ENCODE measurements at places on chromosomes 5 and 9.

- DNase-seq: no peak
Observed at GRCh38 chr5:15502208-15502607, 2.2 kb downstream of the FBXL7 start.

GRCh38 chr9:76456202-76456926 lies 2.6 kb upstream of the GCNT1 start:
- DNase-seq: no peak

GRCh38 chr5:41240985-41241384 lies 27.7 kb upstream of the C6 start:
- DNase-seq: no peak

- no peak for DNase-seq
Observed at GRCh38 chr5:163502521-163502920, 2.9 kb upstream of the MAT2B start.

DNA sequence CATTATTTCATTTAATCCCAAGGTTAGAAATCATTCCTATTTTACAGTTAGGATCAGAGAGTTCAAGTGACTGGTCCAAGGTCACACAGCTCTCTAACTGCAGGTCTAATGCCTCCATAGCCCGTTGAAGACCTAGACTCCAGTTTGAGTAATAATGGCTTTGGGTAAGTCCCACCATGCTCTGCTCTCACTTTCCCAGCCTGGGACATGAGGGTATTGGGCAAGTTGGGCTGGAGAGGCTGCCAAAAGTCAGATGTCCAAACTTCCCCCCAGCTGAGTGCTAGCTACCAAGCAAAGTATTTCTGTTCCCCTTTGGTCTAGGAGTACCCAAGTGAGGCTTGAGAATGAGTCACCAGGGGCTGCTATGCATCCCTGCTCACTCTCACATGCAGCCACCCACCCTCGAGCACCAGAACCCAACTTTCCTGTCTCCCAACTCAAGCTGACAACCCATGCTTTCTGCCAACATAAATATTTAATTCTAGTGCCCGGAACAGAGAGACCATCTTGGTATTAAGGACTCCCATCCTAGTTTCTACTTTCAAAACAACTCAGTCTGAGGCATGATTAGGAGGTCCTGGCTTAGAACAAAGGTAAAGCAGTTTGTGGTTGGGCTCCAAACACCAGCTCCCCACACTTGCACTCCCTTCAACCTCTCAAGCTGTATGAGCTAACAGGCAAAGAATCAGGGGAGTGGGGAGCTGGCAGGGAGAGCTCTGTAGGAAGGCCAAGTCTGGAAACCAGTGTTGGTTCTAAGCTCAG lies 236.5 kb upstream of the TRIM32 start:
- DNase-seq: no peak

- DNase-seq: no peak
Observed at GRCh38 chr5:131747180-131748105, 49.4 kb downstream of the FNIP1 start.

- DNase-seq: no peak
Observed at GRCh38 chr9:106074006-106074405, 379.7 kb downstream of the TMEM38B start.

- no peak for DNase-seq
Observed at GRCh38 chr5:14410394-14411201, 171.0 kb upstream of the OTULINL start.

DNA sequence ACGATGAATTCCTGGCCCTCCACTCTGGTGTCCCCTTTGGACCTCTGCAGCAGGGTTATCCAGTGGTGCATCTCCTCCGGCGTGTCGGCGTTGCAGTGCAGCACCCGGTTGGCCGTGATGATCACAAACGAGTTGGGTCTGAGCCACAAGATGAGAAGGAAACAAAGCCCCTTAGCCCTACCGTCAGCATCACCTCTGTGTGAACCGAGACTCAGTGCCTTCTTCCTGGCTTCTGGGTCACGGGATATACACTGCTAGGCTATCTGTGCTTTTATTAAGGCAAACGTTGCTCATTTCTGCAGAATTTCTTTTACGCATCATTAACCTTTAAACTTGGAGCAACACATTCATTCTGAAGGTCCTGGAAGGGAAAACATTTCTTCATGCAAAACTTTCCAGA lies 65.1 kb upstream of the RETREG1 start:
- no peak for DNase-seq

DNA sequence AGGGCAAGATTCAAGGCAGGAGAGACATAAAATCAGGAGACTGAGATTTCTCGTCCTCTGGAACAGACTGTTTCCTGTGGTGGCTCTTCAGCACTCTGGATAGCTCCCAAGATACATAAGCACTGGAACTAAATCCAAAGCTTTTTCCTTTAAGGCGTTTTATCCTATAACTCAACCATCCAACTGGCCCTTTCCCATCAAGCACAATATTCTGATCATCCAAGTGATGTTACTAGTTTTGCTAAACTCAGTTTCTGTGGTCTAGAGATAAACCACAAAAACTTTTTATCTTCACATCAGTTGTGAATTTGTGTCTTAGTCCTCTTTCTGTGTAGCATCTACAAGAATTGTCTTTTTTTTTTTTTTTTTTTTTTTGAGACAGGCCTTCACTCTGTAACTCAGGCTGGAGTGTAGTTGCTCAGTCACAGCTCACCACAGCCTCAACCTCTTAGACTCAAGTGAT lies 299.4 kb downstream of the COX7C start:
- no peak for DNase-seq

DNA sequence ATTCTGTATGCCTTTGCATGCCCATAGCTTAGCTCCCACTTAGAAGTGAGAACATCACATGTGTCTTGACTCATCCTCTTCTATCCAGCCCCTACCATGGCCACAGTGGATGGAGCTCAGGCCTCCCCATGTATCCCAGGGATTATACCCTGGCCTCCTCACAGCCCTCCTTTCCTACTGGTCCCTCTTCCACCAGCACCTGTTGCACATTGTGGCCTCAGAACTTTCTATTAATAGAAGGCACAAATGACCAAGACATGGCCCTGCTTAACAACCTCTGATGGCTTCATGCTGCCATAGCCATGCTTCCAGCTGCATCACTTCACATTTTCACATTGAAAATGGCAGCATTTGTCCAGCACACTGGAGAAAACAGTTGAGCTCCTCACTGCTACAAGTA lies 315.4 kb downstream of the CDK5RAP2 start:
- DNase-seq: no peak

DNA sequence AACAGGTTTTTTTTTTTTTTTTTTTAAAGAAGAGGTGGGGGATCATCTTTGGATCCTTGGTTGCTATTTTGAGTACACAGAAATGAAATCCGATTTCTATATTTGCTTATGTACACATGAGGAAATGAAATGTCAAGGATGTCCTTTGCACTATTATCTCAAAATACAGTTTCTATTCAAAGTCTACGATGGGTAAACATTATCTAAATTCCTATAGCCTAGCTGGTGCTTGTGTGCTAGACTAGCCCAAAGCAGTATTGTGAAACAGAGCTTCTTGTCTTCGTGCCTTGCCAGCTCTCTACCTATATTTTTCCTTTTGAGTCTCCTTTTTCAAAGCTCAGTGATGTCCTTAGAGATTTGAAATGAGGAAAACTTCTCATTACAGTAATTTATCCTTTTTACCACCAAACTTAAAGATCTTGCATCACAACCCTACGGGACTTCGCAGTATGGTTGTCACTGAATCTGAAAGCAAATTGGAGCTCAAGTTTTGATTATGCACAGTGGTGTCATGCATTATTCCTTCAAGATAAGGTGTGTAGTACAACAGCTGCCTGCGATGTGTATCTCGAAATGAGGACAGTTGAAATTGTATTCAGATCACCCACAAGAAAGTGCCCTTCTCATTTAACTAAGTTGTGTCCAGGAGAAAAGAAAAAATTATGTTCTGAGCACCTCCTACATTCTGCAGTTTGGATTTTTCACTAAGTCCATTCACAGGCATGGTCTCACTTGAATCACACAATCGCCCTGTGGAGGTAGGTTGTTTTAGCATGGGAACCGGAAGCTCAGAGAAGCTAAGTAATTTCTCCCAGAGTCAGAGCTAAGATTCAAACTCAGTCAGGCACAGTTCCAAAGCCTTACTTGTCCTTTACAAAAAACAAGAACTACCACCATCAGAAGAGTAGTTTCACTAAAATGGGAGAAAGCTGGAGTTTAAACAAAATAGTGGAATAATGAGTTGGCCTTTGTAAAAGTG lies 379.0 kb downstream of the GLIS3 start:
- DNase-seq: no peak

DNA sequence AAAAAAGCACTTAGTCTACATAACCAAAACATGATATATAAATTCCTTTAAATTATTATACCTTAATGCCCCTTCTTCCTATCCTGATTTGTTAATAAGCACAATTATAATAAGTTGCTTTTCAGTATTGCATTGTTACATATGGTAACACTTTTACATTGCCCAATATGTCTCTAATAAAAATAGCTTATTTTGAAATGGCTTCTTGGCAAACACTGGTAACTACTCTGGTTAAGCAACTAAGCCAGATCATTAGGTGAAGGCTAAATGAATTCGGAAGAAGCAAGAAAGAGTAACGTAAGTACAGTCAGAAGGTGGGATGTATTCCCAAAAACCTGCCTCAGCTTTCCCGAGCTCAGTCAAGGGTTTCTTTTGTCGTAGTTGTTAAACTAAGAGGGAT lies 85.3 kb downstream of the TTC39B start:
- no peak for DNase-seq

DNA sequence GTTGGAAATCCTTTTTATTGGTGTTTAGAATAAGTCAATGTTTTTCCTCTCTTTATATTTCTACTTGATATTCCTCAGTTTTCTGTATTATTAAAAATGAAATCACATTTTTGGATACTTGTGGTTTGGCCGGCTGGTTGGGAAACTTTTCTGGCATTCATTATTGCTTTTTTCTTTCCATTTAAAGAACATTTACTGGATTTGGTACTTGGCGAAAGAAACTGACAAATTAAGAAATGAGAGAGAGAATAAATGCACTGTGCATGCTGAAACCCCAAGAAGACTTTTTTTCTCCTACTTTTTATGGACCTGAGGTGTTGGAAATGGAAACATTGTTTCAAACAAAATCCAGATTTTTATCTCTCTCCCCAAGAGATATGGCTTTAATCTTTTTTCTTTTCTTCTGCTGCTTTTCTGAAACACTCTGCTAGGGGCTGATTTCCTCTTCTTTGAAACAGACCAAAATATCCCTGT lies 128.4 kb downstream of the SNX18 start:
- no peak for DNase-seq

DNA sequence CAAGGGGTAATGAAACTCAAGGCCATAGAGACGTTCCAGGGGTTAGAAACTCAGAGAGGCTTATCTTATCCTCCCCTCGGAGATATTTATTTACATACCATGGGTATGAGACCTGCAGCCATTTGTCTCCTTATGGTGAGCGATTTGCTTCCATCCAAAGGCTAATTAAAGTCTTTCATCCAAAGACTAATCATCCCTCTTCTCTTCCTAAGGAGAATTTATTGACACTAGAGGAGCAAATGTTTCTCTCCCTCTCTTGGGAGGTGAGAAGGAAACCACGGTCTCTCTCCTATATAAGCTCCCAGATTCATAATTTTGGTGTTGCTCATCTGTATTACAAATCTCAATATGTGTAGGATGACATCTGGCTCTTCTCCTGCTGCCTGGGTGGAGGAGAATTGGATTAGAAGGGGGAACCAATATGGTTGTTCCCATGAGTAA lies 31.0 kb upstream of the RPS23 start:
- no peak for DNase-seq

DNA sequence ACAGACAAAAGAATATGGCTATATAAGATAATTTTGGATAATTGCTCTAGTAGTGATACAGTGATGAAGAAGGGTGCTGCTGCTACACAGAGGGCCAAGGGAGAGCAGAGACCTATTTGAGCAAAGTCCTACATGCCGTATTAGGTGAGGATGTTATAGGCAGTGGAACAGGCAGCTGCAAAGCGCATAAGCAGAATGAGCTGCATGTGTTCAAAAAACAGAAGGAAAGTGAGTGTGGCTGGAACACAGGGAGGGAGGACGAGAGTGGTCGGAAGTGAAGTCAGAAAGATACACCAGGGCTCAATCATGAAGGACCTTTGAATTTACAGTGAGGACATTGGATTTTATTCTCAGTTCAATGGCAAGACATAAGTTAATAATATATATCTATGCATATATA lies 35.4 kb downstream of the ITGA2 start:
- no peak for DNase-seq

GRCh38 chr5:68661237-68661636 lies 432.6 kb upstream of the SLC30A5 start:
- no peak for DNase-seq

- no peak for DNase-seq
Observed at GRCh38 chr9:119955276-119955675, 586.0 kb upstream of the BRINP1 start.

DNA sequence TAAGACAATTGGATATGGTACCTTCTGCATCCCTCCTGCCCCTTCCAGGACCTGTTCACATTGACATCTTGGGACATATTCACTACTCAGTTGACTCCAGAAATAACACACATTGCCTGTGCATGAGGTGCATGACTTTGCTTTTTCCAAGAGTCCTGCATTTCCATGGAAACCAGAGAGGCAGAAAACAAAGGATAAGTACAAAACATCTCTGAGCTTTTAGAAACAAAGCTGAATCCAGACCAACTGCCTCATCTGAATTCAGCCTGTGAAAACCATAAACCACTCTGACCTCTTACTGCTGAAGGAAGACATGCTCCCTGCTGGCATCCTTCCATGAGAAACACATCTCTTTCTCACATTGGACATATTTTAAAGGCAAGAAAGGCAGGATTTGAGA lies 695.1 kb downstream of the TAF11L14 start:
- no peak for DNase-seq

DNA sequence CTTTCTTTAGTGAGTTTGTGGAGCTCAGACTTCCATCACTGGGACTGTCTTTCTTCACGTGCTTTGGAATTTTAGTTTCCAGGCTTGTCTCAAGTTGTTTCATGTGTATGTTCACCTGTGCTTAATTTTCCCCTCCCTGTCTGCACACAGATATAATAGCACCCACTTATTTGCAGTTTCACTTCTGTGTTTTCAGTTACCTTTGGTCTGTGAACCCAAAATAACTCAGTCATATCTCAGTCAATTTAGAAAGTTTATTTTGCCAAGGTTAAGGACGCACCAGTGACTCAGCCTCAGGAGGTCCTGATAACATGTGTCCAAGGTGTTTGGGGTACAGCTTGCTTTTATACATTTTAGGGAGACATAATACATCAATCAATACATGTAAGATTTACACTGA lies 330.4 kb downstream of the ICE1 start:
- no peak for DNase-seq

GRCh38 chr5:55063899-55064298 lies 38.5 kb upstream of the GZMA start:
- DNase-seq: no peak

DNA sequence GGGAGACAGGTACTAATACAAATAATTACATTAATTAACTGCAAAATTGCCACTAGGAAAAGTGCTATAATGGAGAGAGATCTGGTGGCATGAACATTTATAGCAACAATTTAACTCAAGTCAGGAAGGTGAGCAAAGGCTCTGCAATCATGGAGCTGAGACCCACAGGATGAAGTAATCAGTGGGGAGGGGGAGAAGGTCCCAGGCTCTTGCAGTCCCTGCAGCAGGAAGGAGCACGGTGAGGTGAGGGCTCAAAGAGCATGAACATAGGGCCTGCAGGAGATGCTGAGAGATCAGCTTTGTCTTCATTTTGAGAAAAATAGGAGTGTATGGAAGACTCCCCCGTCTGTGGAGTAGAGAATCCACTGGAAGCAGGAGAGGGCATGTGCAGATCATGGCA lies 6.5 kb downstream of the PTPN3 start:
- no peak for DNase-seq

All from activated CD8-positive, alpha-beta memory T cell treated with anti-CD3 and anti-CD28 coated beads, Interleukin-2, amount 50 U/mL, for 48 hours (primary cell).